ENCODE measurements at places on chromosomes 11 and 22.

- no peak for DNase-seq
These were observed 29.3 kb upstream of the CABP7 start for GRCh38 chr22:29690476-29690875.

GRCh38 chr11:69212798-69213110, 57.0 kb downstream of the SMIM38 start:
- DNase-seq, result no peak

- DNase-seq, result no peak
These were observed 21.5 kb upstream of the ETS1 start for GRCh38 chr11:128608746-128609407.

DNA sequence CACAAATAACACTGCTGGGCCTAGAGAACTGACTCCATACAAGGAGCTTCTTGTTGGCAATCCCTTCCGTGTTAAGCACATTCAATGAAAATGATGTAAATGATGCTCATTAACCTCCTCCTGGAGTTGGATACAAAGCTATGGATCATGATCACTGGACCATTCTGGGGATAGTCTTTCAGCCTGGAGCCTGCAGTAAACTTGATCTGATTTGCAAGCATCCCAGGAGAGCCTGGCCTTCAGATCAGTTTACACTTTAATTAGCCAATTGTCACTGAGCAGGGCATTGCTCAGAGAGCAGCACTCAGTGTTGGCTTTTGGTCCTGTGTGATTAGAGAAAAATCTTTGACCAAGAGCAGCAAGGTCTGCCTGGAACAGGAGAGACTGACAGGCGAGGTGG, 45.6 kb downstream of the ARFGAP3 start:
- no peak for DNase-seq

DNA sequence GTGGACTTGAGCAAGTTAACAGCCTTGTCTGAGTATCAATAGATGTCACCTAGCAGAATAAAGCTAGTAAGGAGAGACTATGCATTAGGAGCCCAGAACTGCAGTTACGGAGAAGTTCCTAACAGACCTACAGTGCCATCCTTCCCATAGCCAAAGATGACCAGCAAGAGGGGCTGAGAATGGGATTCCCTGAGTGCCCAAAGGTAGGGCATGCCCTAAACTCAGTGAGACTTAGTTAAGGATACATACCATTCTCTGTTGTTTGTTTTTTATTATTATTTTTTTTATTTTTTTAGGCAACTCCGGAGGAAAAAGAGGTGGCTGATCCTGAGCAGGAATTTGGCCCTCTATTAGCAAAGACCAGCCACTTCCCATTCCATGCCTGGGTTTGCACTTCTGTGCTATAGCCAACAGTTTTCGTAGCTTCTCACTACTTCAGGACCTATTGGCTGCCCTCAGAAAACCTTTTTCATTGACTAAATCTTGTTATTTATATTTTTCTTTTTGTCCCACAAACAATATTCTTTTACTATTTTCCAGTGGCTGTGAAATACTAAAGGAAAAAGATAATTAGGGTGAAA, 33.3 kb upstream of the CCDC34 start:
- DNase-seq, result no peak

- no peak for DNase-seq
These were observed 48.9 kb downstream of the BTG4 start for GRCh38 chr11:111463276-111463675.

- no peak for DNase-seq
These were observed 1.0 kb upstream of the DRD4 start for GRCh38 chr11:635945-636510.
